ENCODE measurements at places on chromosomes 7 and 10.

DNA sequence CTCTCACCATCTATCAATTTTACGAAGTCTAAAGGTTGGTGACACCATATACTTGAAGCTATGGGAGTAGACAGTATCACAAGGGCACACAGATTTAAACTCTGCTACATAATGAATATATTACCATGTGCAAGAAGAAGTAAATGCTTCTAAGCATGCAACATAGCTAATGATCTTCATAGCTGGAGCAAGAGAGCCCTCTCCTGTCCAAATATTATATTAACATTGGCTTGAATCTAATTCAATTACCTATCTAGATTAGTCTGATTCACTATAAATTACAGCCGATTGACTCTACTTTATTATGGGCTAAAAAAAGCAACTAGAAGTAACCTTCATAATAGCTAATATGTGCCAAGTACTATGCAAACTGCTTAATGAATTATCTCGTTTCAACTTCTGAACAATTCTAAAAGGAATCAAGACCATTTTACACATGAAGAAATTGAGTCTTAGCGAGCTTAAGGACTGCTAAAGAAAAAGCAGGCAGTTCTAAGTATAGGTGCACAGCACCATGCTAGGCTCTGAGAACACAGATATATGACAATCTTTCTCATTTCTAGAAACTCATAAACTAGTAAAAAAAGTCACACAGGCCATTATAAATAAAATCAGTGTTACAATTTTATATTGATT lies 21.9 kb downstream of the FRA10AC1 start:
- no peak for DNase-seq

DNA sequence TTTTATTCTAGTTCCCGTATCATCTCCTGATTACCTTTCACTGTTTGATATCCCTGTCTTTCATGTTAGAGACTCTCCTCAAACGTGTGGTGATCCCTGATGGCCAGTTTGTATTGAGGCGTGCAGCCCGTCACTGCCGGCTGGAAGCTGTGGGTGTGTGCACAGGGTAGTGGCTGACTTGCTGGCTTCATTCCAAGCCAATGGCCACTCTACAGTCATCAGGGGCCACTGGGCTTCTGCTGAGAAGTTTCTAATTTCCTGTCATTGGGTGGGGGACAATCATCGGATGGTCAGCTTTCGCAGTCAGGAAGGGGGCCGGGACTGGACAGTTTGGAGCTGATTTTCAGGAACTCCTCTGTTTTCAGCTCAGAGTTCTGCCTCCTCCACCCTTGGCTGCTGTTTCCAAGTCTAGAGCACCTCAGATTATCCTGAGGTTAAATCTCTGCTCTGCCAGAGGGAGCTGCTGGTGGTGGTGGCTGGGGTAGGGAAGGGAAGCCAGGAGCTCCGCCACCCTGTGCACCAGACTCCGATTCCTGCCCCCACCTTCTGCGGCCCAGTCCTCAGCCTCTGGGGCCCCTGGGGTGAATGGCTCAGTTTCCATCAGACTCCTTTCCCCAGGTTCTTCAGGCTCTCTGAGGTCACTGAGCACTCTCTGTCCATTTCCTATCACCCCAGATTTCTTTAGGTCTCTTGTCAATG lies 34.9 kb downstream of the BAIAP2L1 start:
- no peak for DNase-seq

GRCh38 chr7:112080978-112081377 lies 125.2 kb downstream of the DOCK4 start:
- DNase-seq, result no peak

- DNase-seq, result no peak
Measured at GRCh38 chr10:66045859-66046258, 880.0 kb upstream of the LRRTM3 start.

- no peak for DNase-seq
Measured at GRCh38 chr10:69091143-69091651, 3.3 kb downstream of the SRGN start.

DNA sequence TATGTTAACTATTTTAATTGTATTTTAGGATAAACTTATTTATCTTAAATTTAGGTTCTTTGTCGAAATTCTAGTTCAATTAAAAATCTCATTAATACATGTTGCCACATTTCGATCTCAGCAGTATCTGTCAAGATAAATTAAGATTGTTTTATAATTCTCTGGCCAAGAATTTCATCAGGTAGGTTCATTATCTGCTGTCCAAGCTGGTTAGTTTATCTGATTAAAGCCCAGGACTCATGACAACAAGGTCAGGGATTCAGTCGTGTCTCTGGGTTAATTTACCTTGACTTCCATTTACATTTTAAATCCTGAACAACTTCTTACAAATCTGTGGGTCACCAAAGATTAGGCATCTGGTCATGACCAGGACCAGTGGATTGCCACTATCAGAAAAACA lies 7.6 kb downstream of the STEAP4 start:
- DNase-seq, result no peak

- DNase-seq, result no peak
Measured at GRCh38 chr10:28201410-28202400, 101.2 kb downstream of the MPP7 start.

- DNase-seq, result no peak
Measured at GRCh38 chr10:60358282-60358681, 31.4 kb downstream of the ANK3 start.
